ENCODE measurements at places on chromosomes 1 and 21.

DNA sequence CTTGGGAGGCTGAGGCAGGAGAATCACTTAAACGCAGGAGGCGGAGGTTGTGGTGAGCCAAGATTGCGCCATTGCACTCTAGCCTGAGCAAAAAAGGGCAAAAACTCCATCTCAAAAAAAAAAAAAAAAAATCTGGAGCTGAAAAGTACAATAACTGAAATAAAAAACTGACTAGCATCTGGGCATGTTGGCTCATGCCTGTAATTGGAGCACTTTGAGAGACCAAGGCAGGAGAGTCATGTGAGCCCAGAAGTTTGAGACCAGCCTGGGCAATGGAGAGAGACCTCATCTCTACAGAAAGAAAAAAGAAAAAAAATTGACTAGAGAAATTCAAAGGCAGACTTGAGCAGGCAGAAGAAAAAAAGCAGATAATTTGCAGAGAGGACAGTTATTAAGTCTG, 18.1 kb downstream of the CLDN19 start:
- no peak for DNase-seq

DNA sequence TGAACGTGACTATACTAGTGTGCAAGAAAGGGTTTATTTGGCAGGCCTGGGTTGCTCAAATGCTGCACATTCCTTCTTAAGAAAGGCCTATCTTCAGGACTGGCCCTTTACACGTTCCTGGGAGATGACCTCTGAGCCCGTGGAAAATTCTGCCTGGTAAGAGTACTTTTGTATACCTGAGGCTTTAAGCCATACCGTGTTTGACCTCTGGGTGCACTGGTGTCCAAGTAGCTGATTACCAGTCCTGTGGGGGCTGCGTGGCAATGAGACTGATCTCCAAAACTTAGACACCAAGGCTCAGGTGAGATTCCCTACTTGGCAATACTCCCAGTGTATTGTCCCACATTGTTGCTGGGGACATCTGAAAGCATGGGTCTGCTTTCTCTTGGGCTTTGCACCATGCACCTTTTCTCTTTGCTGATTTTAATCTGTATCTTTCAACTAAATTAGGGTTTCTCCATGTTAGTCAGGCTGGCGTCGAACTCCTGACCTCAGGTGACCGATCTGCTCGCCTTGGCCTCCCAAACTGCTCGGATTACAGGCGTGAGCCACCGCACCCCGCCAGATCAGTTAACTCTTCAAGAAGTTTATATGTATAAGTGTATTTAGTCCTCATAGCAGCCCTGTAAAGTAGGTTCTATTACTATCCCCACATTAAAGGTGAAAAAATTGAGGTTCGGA, 44.5 kb downstream of the TRIM33 start:
- no peak for DNase-seq

DNA sequence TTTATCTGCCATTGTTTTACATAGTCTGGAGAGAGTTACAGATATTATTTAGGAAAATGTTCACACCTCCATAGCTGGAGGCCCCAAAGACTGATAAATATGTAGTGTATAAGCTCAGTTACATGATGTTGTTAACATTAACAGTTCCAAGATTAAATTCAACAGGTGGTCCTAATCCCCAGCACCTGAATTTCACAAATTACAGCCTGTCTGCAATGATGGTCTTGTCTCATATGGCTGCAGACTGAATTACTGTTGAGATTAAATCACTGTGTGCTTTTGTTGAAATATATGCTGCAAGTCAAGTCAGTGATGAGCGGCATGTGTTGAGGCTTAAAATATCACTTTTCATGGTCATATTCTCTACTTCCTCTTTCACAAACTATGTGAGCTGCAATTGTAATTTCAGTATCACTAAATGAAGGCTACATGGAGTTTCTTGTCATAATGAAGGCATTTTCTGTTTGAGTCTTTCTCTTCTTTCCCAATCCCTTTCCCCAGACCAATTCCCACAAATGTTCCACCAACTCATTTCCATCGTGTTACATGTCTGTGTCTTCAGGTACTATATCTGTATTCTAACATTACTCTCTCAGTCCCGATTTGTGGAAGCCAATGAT, 4.2 kb downstream of the ST6GALNAC5 start:
- no peak for DNase-seq

- no peak for DNase-seq
These were observed 7.5 kb downstream of the TRIM63 start for GRCh38 chr1:26059906-26060305.

GRCh38 chr1:216830424-216831210, 107.4 kb upstream of the ESRRG start:
- DNase-seq, result no peak

DNA sequence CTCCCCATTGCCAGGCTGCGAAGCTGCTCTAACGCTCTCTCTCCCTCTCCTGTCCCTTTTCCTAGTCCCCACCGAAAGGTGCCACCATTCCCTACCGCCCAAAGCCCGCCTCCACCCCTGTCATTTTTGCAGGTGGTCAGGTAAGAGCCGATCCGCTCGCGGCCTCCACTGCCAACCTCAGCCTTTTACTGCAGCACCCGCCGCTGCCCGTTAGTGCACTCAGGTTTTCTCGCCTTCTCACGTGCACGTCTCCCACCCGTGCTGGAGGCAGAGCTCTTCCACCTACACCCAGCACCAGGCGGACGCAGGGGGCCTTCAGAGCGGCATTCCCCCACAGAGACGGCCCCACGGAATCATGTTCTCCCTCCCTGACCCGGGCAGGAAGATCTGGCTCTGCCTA, 67.7 kb upstream of the COL6A1 start:
- no peak for DNase-seq

DNA sequence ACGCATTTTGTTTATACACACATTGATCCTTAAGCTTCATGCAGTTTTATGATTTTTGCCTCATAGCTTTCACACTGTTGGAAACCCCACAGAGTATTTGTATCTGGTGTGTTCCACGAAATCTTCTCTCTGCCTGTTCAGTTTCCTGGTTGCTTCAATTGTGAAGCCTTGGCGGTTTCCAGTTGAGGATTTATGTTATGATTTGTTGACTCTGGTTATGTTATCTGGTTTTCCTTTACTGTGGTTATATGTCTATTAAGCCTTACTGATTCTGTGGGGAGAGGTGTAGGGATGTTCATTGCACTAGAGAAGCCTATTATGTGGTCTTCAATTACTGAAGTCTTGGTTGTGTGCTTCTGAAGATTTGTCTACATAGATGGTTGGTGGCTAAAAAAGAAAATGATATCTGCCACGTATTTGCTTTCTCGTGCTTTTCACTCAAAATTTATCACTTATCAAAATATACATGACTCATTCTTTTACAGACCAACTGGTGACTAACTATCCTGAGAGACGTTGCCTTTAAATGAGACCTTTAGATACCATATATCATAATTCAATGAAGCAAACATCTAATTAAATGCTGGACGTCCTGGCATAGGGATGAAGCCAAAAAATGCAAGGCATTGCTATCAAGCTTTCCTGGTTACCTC, 488.0 kb upstream of the B3GALT2 start:
- DNase-seq, result no peak

DNA sequence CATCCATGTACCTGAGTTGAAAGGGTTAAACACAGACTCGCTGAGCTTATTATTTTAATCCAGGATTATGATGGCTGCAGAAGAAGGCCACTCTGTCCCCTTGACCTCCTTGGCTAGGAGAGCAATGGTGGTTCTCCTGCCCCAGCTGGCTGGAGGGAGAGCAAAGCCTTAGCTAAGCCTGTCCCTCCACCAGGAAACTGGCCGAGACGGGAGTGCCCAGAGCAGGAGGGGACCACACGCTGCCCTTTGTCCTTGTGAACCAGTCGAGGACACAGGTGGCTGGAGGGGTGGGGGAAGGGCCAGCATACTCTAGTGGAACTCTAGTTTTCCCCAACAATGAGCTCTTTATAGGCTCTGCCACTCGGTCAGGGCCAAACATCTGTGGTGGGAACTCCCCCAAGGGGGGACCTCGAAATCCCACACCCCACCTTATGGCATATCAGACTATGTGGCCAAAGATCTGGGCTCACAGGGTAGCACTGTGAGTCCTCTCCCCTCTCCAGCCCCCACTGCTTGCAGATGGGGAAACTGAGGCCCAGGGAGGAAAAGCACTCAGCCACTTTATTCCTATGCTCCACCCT, 12.9 kb downstream of the KIAA1614 start:
- no peak for DNase-seq

- no peak for DNase-seq
These were observed 756 bp downstream of the ANKRD13C start for GRCh38 chr1:70353601-70354331.

DNA sequence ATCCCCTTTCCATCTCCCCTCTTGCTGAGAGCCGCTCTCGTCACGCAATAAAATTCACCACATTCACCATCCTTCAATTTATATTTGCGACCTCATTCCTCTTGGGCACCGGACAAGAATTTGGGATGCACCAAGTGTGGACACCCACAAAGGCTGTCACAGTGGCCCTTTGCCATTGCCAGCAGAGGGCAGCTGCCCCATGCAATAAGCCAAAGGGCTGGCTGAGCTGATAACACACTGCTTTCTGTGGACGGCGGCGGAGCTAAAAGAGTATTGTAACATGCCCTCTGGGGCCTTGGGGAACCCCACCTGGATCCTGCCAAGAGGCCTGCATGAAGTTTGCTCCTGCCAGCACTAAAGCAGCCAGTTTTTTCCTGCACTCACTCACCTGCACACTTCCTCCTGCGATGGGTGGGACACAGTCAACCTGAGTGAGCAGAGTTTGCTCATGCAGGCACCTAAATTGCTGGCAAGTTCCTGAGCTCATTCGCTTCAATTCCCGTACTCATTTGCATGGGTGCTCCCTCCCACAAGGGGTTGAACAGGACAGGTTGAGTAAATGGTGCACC, 792.3 kb upstream of the ADAMTS5 start:
- DNase-seq, result peak; percentile 9

- no peak for DNase-seq
These were observed 3.6 kb downstream of the C1orf232 start for GRCh38 chr1:26164861-26165842.

DNA sequence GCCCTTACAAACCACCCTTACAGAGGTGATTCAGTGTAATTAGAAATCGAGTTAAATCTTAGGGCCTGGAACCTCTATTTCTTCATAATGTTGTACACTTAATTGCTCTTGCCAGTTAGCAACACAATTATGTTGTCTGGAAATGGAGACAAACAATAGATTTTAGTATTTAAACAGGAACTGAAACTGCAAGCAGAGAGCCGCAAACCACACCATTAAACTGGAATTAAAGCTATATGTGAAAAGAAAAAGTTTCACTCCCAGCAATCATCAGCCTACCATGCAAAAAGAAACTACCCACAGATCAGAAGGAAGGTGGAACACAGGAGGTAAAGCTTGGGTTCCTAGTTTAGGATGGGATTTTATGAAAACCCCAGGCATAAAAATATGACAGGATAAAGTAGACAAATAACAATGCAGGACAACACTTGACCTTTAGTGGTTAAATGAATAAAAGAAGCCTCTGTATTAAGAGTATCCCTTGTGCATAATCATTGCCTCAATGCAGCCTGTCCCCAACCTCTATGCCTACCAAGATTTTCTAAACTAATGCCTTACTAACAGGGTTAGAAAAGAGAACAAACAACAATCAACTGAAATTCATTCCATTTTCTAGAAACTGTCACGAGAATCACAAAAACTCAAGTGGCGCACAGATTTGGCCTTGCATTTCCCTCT, 304.3 kb upstream of the ESRRG start:
- DNase-seq, result no peak

- DNase-seq, result no peak
These were observed 159.3 kb downstream of the PIK3R3 start for GRCh38 chr1:45973121-45973520.

DNA sequence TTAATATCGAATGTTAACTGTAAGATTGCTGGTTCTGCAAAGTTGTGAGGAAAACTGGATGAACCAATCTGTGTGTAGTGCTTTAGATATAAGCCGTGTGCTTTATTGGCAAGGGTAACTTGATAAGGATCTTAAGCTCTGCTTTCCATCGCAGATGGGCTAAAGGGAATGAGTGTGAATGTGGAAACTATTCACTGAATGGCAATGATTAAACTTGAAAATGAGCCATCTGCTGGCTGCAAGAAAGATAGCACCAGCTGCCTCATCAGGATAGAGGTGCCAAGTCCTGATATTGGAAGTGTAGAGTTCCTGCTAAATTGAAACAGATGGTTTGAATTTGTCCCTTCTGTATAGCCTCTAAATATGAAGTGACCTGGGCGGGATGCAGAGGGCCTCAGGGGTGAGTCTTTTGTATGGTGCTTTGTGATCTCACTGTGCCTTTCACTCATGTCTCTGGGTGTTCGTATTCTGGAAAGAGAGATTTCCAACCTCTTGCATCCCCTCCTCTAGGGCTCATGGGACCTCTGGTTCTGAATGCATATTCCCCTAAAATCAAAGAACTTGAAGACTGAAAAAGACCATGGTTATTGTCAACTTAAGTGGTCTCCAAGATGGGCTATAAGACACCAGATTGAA, 9.2 kb downstream of the FCRL3 start:
- DNase-seq, result no peak

DNA sequence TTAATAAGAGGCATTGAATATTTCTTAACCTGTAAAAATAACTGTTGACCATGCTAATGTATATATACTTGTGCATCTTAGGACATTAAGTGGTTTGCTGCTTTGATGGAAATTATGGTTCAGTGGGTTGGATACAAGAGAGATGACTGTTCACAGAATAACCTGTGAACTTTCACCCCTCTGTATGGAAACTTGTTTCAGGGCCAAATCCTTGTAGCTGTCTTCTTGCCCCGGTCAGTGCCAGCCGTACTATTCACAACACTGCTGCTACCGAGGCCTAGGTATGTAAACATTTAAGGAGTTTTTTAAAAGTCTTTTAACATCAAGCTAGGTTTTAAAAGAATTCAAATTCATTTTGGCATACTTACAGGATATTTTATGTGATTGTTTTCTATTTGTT, 16.1 kb downstream of the DONSON start:
- DNase-seq, result no peak

- DNase-seq, result no peak
These were observed 19.0 kb downstream of the KDF1 start for GRCh38 chr1:26941311-26941710.

- DNase-seq, result no peak
These were observed 161.8 kb upstream of the B3GALT2 start for GRCh38 chr1:193348091-193348768.

DNA sequence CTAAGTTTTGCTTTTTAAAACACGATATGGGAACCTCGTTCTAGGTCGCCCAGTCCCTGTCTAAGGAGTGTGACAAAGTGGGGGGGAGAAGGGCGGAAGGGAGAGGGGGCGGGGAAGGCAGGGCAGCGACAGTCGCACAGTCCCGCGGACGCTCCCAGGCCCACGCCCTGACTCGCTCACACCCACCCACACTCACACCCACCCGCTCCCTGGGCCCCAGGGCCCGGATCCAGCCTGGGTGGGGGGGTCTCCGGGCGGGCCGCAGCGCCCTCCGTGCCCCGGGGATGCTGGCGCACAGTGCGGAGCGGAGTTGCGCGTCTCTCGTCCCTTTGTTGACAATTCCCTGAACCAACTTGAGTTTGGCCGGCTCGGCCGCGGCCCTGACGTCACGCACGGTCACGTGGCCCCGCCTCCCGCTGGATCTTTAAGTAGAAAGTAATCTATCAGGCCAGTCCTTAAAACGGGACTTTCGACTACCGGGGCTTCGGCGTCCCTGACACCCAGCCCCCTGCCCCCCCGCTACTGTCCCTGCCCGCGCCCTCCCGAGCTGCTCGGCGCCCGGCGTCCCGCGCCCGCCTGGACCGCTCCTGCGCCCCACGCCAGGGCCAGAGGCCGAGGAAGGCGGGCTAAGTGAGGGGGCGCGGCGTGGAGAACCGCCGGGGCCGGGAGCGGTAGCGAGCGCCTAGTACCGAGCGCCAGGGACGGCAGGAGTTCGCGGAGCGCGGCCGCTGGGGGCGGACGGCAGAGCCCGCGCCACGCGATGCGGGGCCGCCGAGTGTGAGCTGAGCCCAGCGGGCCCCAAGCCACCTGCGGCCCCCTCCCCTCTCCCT, at the start of gene FOXD3:
TSS of gene FOXD3 (plus strand) at position 454 of the 830 bp plus-strand sequence. CDS start 492 bp downstream, outside the sequence.
- peak; percentile 79 for DNase-seq
